IPS-NIHi11 (cell line): ENCODE measurements at places on chromosomes 6 and 20.

DNA sequence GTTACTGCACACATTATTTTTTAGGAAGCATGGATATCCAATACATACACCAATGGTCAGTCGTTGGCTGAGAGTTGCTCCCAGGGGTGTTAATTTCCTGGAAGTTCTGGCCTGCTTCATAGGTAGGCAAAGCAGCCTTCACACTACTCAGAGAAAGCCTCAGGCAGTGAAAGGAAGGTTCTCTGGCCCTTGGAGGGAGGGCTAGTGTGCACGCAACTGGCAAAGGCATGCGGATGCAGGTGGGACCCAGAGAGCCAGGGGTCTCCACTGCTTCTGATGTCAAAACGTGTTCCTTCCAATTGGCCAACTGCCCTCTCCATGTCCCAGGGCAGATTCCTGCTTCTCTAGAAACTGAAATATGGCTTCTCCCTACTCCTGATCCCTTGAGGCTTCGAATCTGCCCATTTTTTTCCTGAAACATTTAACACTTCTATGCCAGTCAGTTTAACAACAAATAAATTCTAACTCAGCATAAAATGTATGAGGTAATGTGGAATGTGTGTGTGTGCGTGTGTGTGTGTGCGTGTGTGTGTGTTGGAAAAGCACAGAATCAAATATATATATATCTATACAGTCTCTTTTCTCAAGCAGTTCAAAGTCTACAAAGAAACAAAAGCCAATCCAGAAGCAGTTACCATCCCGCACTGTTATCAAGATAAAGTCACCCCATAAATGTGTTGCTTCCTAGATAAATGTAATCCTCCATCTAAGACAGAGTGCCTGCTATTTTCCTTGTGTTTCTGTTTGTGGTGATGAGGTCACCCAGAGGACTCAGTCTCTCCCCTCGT lies 94.0 kb upstream of the HIVEP1 start:
- DNase-seq = no peak

- no peak for DNase-seq
Measured at GRCh38 chr6:129448965-129449364, 261.0 kb downstream of the ARHGAP18 start.

DNA sequence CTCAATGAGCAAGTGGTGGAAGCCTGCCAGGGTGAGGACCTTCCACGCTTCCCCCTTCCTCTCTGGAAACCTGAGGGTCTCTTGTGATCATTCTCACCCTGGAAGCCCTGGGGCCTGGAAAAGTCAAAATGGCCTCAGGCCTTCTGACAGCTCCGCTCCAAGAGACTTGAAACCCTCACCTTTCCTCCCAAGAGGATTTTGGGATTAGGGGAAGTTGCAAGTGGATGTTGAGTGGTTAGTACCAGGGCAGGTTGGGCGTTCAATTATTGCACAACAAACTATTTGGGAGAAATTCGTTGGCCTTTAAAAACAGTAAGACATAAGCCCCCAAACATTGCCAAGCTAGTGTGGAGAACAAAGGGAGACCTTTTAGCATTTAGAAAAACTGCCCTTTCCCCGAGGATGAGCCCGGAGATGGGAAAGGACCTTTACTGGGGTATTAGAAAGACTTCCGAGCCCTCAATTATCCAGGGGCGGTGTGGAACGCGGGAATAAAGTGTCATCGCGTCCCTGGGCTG lies 4.7 kb downstream of the NKX2-2 start:
- DNase-seq = no peak

- peak; percentile 43 for DNase-seq
Measured at GRCh38 chr6:44086931-44087574, 40.2 kb downstream of the MRPL14 start.

DNA sequence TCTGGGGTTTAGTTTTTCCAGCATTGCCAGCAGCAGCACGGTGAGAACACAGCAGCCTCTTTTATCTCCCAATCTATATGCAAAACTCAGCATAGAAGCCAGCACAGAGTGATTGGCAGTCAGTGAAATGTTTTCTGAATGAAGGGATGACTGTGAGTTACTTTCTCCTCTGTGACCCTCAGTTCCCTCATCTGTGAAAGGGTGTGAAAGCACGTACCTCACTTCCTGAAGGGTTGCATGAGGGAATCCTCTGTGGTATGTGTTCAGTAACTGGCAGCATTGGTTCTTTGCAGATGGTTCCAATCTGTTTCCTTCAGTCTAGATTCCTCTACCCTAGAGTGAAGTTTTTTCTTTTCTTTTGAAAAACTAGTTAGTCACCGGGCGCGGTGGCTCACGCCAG lies 40.0 kb downstream of the EFCAB8 start:
- DNase-seq = no peak

GRCh38 chr6:46781478-46782378 lies 11.5 kb upstream of the MEP1A start:
- DNase-seq = peak; percentile 48

- no peak for DNase-seq
Measured at GRCh38 chr20:18678549-18679419, 90.9 kb downstream of the DTD1 start.

- no peak for DNase-seq
Measured at GRCh38 chr6:168240160-168240559, 79.4 kb downstream of the DACT2 start.

- peak; percentile 100 for DNase-seq
Measured at GRCh38 chr20:610130-611046, at the start of gene TCF15. Gene TCF15 (minus strand): TSS chr20:610309. CDS start chr20:610237, 72 bp downstream.

DNA sequence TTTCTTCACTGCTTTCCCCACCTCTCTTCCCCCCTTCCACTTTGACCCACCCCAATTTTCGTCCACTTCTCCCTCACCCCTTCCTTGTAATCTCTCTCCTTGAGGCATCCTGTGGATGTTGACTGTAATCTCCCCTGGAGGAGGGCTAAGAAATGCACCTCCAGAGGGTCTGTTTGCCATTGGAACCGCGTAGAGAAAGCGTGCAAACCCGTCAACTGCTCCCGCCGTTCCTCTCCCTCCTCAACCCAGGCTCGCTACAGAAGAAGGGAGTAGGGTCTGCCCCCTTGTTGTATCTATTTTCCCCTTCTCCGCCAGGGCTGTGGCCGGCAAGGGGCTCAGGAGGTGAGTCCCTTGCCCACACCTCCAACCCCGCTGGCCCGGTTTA lies 502 bp upstream of the HTR1E start:
- no peak for DNase-seq

GRCh38 chr6:24740861-24741260 lies 21.9 kb upstream of the C6orf62 start:
- DNase-seq = no peak

DNA sequence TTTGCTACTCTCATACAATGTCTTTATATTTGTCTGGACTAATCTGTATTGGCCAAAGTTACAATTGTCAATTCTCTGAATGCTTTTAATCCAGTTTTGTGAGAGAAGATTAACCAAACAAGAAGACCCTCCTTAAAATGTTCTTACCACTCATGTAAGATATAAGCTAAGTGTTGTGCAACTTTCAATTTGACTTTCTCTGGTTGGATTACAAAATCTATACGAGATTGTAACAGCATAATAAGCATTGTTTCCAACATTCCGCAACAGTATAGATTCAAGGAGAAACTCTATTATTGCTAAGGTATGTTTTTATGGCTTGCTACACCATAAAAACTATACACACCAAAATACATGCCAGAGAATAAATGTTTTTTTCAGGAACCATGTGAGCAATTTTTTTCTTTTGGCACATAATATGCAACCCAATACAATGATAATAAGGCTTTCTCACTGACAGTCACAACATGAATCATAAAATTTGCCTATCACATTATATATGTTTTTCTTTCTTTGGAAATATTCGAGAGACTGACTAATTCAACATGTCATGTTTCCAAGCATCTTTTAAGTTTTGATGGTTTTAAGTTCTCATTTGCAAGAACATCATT lies 12.2 kb upstream of the TRPC4AP start:
- DNase-seq = no peak

DNA sequence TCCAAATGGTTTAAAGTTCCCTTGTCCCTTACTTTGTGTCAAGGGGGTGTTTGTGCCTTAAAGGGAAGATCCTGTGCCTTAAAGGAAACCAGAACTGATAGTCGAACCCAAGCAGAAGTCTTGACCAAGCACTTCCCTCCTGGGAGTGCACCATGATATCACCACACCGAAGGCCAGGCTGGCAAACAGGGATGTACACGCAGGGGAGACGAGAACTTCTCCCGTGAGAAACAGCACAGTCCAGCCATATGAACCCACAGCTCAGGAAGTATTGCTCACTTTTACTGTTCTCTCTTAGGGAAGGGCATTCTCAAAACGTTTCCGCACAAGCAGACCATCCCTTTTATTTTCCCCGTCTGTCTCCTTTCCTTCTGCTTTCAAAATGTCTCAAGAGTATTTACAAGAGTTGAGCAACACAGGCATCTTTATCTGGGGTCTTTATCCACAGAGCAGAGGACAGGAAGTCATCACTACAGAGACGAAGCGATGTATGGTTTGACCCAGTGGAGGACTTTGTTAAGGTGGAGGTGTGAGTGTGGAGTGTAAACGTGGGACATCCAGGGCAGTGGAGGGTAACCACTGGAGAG lies 12.8 kb upstream of the SERPINB1 start:
- DNase-seq = no peak

DNA sequence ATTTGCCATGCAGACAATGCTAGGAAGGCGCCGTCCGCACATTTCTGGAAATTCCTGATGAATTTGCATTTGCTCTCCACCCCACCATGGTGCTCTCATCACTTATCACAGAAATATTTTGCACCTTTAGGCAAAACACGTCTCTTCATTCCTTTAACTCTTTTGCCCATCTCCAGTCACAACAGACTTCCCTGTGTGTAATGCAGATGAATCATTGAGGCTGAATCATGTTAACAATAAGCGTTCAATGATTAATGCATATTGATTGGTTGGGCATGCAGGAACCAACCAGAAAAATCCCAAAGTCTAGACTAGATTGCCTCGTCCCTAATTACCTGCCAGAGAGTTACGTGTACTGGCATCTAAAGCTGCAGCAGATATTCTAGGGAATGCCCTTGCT lies 80.0 kb upstream of the ATXN1 start:
- no peak for DNase-seq

DNA sequence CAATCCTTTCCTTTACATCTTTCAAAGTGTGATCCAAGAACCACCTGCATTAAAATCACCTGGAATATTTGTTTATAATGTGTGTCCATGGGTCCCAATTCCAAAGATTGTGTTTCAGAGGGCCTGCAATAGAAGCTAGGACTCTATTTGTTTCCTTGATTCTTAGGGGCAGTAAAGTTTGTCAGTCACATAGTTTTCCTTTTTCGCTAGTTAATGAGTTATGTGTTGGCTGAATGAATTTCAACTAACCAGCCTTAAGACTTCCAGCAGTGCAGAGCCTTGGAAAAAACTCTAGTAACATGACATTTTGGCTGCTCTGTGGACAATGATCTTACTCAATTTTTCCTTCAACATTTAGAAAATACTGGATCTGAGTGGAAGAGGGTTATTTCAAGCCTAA lies 11.3 kb downstream of the FAM217A start:
- DNase-seq = no peak

DNA sequence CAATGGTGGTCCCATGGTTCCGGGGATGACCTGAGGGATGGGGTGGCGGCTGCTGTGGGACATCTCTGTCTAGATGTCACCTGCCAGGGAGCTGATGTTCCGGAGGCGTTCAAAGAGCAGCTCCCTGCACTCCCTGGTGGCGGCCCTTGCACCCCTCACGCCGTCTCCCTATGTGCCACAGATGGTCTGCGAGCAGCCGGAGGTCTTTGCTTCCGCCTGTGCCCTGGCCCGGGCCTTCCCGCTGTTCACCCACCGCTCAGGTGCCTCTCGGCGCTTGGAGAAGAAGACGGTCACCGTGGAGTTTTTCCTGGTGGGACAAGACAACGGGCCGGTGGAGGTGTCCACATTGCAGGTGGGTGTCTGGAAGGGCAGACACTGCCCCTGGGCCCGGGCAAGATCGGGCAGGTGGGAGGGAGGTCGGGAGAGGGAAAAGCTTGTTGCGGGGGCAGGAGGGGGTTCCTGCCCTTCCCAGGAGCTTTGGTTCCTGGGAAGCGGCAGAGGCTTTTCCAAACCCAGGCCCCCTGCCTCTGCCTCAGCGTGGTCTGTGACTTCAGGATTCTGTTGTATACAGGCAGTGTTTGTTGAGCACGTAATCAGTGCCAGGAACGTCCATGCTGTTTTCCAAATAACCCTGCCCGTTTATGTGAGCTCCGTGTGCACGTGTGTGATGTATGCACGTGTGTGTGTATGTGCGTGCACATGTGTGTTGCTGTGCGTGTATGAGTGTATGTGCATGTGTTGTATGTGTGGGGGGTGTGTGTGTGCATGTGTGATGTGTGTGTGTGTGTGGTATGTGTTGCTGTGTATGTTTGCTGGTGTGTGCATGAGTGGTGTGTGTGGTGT lies 1.9 kb downstream of the NPEPL1 start:
- DNase-seq = no peak

GRCh38 chr6:150254770-150255169 lies 111.9 kb downstream of the PPP1R14C start:
- DNase-seq = no peak

- DNase-seq = no peak
Measured at GRCh38 chr6:47047097-47047478, 5.0 kb upstream of the ADGRF1 start.

- DNase-seq = no peak
Measured at GRCh38 chr20:62723351-62723750, 14.7 kb downstream of the NTSR1 start.

GRCh38 chr6:158789115-158789917 lies 29.9 kb downstream of the EZR start:
- no peak for DNase-seq
